ENCODE measurements at places on chromosomes 6 and 20.

DNA sequence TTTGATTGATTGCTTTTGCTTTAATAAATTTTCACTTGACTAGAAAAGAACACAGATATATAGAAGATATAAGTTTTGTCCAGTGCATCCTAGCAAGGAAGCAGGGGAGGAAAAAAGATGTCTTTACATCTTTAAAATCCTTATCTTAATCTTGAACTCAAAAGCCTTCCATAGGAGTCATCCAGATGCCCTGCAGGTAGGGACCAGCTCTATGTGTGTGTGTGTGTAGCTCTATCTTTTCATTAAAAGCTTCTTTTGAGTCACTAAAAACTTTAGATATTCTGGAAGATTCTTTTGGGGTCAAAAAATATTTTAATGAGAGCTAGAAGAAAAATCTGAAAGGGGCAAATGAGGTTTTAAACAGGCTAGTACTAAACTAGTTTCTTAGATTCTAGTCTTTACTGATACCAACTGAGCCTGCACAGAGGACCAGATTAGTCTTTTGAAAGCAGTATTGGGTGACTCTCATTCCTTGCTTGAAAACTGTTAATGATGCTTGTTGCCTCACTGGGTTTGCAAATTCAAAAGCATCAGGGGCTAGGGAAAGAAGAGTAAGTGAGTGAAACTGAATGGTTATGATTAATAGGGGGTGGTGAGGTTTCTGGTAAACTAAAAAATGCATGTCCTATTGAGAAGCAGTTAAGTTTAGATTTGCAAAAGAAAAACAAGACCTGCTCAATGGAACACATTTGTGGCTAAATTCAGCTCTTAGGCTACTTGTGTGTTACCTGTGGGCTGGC, 40.6 kb upstream of the JAG1 start:
- no peak for DNase-seq

DNA sequence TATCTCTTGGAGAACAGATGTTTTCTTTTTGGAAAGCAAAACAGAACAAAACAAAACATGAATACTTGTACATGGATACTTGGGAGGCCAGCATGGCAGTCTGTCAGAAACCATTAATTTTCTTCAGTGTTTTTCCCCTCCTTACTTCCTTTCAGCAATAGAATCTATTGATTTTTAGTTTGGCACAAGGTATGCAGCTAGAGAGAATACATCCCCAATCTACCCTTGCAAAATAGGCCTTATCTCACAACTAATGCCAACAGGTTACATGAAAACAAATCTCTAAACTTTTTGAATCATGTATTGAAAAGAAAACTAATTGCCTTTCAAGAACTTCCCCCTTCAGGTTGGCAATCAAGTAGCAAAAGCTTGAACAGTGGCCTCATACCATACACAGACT, 2.8 kb downstream of the PGK2 start:
- no peak for DNase-seq

DNA sequence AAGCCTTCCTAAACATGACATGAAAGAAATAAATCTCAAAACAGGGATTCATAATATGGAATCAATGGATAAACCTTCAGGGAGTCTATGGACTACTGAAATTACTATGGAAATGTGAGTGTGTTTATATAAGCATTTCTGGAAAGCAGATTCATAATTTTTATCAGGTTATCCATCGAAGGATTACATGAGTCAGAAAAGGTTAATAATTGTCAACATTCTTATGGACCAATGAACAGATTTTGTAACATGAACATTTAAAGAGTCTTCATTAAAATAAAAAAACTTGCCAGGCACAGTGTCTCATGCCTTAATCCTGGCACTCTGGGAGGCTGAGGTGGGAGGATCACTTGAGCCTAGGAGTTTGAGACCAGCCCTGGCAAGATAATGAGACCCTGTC, 84.8 kb downstream of the AHI1 start:
- DNase-seq: no peak

GRCh38 chr6:17585766-17586490, 14.2 kb upstream of the FAM8A1 start:
- peak; percentile 50 for DNase-seq

Data from NAMALWA (cell line).